Peyer's patch (tissue), 4 donors: ENCODE measurements at places on chromosomes 3 and 15.

- DNase-seq, result no peak
Measured at GRCh38 chr15:100053474-100054121, 288.2 kb downstream of the ADAMTS17 start.

DNA sequence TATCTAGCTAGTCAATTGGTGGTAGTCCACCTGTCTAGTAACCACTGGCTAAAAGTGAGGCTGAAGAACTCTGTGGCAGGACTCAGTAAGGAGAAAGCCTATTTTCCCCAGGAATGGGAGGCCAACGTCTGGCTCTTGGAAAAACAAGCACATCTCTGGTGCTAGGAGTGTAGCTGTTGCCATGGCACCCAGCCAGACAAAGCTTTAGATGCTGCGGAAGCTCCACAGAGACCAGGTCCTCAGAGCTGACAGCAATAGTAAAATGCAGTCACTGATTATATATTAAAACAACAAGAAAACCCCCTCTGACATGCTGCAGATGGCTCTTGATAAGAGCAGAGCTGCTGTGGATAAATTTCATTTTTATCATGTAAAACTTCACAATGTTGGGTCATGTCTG is 124.9 kb upstream of the STRIT1 start:
- no peak for DNase-seq

- DNase-seq, result no peak
Measured at GRCh38 chr3:4988983-4989834, 10.0 kb downstream of the BHLHE40 start.

- DNase-seq, result no peak
Measured at GRCh38 chr3:184295771-184296170, 3.3 kb upstream of the PSMD2 start.

DNA sequence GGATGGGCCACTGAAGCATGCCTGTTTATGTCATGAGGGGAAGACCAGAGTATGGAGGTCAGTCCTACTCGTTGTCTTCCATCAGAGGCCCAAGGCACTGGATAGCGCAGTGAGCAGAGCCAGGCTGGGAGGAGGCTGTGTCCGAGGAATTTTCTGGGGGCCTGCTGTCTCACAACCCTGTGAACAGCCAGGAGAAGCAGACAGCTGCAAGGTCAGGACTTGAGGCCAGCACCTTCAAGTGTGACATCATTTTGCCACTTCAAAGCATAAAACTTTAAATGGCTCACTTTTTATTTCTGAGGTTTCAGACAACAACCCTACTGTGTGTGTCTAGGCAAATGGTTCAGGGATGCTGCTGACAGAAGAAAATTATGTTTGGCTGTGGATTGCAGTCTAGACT is 47.2 kb downstream of the TMED3 start:
- DNase-seq, result no peak

GRCh38 chr15:53247041-53247708 is 457.0 kb upstream of the ONECUT1 start:
- no peak for DNase-seq

DNA sequence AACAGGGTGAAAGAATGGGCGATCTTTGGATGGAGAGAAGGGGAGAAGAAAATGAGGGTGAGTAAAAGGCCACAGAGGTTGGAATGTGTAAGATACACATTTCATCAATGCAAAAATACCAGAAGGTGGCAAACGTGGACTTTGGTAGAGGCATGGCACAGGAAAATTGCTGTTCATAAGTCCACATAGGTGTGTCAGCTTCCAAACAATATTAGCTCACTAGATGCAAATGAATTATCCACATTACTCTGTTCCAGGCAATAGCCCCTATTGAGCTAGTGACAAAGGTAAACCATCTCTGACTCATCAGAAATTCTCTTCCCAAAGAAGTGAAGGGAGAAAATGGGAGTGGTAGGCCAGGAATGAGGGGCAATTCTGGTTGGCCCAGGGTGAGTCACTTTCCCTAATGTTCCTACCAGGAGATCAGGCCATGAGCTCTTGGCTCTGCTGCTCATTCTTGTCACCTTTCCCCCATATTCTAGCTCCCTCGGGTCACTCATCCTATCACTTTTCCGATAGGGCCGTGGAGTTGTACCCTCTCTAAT is 19.9 kb downstream of the ACKR2 start:
- DNase-seq, result no peak

- no peak for DNase-seq
Measured at GRCh38 chr3:45719655-45720487, 30.7 kb downstream of the SACM1L start.
